GM06990 (cell line): ENCODE measurements at places on chromosomes 12 and 14.

DNA sequence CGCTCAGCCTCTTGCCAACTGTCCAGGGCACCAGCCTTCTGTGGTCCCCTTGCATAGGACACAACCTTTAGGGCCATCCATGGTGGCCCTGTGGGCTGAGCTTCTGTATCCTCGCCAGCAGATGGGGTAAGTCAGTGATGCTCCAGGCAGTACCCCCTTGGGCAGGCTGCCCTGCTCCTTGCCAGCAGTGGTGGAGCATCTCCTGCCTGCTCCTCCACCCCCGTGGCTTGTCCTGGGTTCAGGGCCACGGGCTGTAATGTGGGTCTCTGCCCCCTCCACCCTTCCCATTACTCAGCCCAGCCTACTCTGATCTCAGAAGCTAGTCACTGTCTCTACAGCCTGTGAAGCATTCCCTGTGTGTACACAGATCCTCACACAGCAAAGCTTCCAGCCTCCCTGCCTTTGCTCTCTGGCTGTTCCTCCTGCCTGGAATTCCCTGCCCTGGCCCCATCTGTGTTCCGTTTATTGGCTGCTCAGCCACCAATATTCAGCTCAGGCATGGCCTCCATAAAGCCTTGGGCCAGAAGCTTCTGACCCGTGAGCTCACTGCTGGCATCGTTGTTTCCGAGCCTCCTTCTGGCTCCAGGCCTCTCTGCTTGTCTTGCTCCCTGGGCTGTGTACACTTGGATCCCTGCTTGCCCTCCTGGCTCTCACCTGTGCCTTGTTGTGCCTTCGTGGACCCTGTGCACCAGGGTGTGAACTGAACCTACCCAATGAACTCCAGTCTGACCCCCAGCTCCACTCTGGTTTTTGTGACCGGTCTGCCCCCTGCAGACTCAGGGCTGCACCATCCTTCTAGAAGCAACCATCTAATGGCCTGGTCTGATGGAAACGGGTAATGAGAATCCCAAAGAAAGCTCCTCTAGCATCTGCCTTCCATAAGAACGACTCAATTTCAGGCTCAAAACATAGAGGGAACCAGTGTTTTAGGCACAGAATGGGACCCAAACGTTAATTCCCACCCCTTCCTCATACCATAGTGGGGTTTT lies 177.0 kb upstream of the PRMT8 start:
- no peak for DNase-seq

GRCh38 chr14:102659797-102660196 lies 67.3 kb downstream of the RCOR1 start:
- no peak for DNase-seq

DNA sequence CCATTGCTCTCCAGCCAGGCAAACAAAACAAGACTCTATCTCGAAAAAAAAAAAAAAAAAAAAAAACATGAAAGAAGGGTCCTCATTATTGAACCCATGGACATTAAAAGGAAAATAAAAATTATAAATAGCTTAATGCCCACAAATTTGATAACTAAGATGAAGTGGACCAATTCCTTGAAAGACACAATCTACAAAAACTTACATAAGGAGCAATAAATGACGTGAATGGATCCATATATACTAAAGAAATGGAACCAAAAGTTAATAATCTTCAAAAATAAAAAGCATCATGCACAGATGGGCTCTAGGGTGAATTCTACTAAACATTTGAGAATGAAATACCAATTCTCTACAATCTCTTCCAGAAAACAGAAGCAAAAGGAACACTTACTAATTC lies 47.7 kb upstream of the AP4S1 start:
- no peak for DNase-seq

GRCh38 chr14:68922886-68923285 lies 56.2 kb downstream of the ACTN1 start:
- no peak for DNase-seq

DNA sequence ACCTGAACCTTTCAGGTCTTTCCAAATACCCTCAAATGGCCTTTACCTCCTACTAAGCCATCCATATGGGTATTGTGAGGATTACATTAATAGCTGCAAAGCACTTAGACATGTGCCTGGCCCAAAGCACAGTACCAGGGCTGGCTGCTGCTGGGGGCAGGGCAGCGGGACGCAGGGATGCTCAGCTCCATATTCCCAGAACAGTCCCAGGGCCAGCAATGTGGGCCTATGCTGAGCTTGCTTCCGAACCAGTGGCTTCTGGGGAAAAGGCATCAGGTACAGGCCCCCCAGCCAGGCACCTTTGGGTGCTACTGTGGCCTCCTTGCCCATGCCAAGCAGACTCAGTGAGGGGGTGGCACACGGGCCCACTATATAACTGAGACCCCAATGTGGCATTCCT lies 10.4 kb downstream of the ACTN1 start:
- no peak for DNase-seq
